ENCODE measurements at places on chromosomes 4 and X. TPM values are rescaled to one million over a fixed set of nuclear protein-coding genes. Genes with fewer than 3 reads are reported as not detected.
A peak's percentile ranks its signal among the peaks of the same experiment; 100 is the strongest.

Gene PARM1
- total RNA-seq = 0.06 TPM

Gene AFM
- not detected for total RNA-seq

Gene SSX1
- not detected for total RNA-seq

Gene NOX1
- not detected for total RNA-seq

Gene HSFX1
- total RNA-seq = 2.1 TPM

Gene TMEM35A
- 8.1 TPM for total RNA-seq

Gene CCDC110
- total RNA-seq = 0.41 TPM

Gene UGT2A1
- not detected for total RNA-seq

Gene ADH1A
- not detected for total RNA-seq

DNA sequence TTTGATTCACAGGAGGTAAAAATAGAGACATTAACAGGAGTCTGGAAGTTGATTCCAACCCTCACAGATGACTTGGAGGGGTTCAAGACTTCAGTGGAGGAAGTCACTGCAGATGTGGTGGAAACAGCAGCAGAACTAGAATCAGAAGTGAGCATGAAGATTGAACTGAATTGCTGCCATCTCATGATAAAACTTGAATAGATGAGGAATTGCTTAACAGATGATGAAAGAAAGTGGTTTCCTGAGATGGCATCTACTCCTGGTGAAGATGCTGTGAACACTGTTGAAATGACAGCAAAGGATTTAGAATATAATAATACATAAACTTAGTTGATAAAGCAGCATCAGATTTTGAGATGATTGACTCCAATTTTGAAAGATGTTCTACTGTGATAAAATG is 76.5 kb downstream of the RELL1 start:
- no peak for DNase-seq

DNA sequence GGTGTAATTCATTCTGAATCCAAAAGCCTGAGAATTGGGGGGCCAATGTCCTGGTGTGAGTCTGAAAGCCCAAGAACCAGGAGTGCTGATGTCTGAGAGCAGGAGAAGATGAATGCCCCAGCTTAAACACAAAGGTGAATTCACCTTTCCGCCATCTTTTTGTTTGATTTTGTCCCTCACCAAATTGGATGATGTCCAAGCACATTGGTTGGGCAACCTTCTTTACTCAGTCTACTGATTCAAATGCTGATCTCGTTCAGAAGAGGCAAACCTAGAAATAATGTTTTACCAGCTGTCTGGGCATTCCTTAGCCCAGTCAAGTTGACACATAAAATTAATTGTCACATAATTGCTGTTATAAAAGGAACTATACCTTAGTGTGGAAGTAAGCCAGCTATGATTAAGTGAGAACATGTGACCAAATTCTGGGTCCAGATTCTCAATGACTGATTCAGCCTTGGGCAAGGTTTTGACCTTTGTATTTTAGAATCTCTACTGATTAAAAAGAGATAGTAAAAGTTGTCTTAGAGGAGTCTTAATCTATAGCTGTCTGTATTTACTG is 34.5 kb upstream of the SLC4A4 start:
- DNase-seq = no peak

DNA sequence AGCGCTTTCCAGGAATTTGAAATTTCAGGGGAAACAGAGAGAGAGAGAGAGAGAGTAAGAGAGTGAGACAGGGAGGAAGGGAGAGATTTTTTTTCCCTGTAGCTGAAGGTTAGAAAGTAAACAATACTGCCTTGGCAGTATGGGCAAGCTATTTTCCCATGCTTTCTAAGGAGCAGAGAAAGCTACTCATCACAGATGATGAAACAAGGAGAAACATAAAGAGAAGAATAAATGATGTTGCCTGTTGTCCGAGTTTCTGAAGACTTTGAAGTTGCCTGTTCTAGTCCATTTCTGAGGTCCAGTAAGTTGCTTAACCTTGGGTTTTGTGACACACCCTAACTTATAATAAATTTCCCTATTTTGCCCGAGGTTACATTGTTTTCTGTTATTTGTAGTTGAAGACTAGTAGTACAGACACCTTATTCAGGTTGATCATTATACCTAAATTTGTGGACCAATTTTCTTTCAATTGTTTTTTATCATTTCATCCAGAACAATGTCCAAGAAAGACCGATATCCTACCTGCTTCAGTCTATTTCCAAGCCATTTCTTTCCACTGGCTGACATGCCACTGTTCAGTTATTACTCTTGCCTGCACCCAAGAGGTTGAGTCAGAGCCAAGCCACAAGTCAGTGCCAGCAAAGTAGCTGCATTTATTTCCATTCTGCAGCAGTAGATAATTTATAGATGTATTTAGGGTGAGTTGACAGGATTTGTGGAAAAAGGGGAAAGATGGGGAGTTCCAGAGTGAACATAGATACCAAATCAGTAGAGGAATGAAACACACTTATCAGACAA is 49.7 kb upstream of the SLC16A2 start:
- no peak for DNase-seq

- no peak for DNase-seq
Measured at GRCh38 chr4:57074744-57075143, 35.4 kb downstream of the IGFBP7 start.

GRCh38 chr4:130043732-130044160 is 947.8 kb downstream of the C4orf33 start:
- DNase-seq = peak; percentile 9

GRCh38 chr4:11281720-11282119 is 147.0 kb downstream of the HS3ST1 start:
- DNase-seq = no peak

- no peak for DNase-seq
Measured at GRCh38 chr4:188778905-188779304, 639.7 kb downstream of the TRIML1 start.

- no peak for DNase-seq
Measured at GRCh38 chr4:156786713-156787112, 184.9 kb downstream of the PDGFC start.

DNA sequence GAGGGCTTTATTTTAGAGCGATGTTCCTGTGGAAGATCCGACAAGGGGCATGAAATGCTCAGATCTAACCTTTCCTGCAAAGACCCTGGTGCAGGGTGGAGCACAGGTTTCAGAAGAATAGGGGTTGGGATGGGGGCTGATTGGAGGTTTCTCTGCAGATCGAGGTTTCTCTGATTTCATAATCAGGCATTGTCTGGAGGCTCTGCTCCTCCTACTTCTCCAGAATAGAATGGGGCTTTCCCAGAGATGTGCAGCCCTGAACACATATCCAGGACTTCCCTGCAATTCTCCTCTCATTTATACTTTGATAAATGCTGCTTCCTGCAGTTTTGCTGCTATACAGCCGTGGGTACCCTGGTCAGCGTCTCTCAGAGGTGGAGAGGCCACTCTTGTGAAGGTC is 397.6 kb upstream of the BOD1L1 start:
- no peak for DNase-seq

DNA sequence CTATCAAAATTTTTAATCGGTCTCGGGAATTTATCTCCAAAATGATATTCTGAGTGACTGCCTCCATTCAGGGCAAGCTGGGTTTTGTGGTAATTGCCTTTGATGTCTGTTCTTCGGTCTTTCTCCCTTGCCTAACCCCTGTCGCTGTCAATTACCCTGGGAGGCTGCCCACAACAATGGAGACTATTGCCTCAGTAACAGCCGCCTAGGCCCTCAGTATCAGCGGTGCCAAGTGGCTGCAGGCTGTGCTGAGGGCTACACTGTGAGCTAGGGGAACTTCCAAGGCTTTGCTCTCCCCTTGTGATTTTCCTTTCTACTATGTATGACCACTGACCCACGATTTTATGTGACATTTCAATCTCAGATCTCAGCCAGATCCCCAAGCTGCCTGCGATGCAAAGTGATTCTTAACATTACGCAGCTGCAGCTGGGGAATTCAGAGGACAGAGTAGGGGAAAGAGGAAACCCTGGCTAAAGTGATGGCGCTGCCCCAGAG is 36.3 kb upstream of the REST start:
- no peak for DNase-seq

DNA sequence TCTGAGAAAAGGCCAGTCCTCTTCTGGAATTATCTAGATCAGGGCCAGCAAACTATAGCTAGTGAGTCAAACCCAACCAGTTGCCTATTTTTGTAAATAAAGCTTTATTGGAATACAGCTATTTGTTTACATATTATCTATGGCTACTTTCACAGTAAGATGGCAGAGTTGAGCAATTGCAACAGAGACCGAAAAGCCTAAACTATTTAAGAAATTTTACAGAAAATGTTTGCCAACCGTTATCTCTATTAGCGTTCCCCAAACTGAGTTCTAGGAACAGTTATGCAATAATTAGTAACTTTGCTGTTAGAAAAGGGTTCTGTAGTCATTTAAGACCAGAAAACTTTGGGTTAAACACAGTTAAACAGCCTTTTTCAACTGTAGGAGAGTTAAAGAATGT is 10.5 kb downstream of the TEX13B start:
- DNase-seq = no peak

- DNase-seq = no peak
Measured at GRCh38 chr4:124032035-124032434, 635.4 kb downstream of the SPRY1 start.

- no peak for DNase-seq
Measured at GRCh38 chrX:149628280-149628679, 3.3 kb downstream of the TMEM185A start.

- DNase-seq = no peak
Measured at GRCh38 chrX:8960957-8961468, 72.9 kb downstream of the FAM9B start.

DNA sequence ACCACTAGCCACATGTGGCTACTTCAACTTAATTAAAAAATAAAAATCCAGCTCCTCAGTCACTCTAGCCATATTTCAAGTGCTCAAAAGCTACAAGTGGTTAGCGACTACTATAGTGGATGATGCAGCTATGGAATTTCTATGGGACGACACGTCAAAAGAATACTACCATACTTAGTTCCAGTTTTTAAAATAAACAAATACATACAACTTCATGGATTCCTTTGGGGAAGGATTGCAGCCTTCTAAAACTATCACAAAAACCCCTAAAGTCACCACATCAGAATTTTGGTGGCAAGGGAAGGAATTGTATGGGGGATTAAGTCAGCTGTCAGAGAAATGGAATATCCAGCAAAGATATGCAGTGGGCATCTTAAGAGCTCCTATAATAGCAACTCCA is 6.5 kb downstream of the ZNF280C start:
- DNase-seq = no peak

GRCh38 chr4:82624819-82625218 is 63.0 kb upstream of the TMEM150C start:
- DNase-seq = no peak

- no peak for DNase-seq
Measured at GRCh38 chr4:169254546-169254983, 16.2 kb downstream of the SH3RF1 start.

GRCh38 chr4:139940600-139940999 is 213.4 kb downstream of the MAML3 start:
- DNase-seq = no peak

GRCh38 chrX:106932960-106933537 is 12.8 kb downstream of the CLDN2 start:
- no peak for DNase-seq

- DNase-seq = no peak
Measured at GRCh38 chr4:111635646-111636045, 509.6 kb upstream of the FAM241A start.

DNA sequence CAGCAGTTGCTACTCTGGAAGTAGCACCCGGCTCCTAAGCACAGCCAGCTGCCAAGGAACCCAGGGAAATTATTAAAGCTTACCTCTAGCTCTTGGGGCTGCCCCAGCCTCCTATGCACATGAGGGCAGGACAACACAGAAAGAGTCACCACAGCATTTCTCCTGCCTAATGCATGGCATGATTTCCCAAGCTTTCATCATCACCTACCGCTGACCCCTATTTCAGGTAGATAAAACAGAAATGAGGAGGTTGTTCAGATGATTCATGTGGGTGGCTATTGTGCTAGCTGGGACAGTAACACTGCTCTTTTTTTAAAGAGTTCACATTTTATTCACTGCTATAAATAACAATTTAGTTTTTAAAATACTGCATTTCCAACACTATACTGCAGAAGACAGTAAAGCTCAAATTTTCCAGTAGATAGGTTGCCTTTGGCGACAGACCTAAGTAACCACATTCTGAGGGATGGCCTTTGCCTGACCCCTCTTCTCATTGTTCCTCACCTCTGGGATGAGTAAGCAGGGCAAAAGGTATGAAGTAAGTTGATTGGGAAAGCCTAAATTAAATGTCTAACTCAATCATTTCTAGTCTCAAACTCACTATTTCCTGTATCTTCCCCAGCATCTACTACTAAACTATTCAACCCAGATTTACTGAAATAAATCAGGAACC is 16.7 kb downstream of the CASK start:
- DNase-seq = no peak

DNA sequence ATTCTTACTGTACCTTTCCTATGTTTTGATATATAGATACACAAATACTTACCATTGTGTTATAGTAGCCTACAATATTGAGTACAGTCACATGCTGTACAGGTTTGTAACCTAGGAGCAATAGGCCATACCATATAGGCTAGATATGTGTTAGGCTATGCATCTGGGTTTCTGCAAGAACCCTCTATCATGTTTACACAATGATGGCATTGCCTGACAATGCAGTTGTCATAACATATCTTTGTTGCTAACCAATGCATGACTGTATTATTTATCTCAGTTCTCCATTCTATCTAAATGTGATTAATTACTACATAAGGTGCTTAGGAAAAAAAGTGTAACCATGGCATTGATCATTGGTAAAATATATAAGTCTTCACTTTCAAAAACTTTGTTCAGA is 10.0 kb upstream of the SPCS3 start:
- no peak for DNase-seq

- DNase-seq = no peak
Measured at GRCh38 chrX:149205937-149206336, 299.2 kb downstream of the IDS start.

GRCh38 chrX:68060506-68061205 is 372.6 kb downstream of the OPHN1 start:
- no peak for DNase-seq

DNA sequence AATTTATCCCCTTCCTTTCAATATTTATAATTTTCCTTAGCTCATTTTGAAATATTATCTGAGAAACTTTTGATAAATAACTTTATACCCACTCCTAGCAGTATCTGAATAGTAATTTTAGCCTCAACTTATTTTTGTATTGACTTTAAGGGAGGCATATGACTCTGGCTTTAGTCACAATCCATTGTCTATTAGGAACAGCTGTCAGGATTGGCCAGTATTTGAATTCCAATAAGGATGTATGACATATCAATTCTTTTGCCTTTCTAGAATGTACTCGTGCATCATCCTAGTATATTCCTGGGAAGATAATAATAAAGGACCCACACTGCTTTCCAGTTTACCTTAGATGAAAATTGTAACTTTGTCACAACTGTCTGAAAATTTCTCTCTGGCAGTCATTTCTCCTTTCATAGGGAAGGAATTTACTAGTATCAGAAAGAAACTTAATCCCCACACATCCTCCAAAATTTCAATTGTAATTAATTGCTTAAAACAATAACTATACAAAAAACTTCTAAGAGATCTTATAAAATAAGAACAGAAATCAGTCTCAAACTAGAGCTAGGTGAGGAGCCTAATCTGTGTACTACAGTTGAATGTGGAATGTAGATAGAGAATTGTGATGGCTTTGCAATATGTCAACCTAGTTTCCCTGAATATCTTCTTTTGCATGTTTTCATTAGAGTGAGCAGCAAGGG is 121.0 kb upstream of the EPHA5 start:
- no peak for DNase-seq

- no peak for DNase-seq
Measured at GRCh38 chr4:100983426-100983825, 363.9 kb downstream of the PPP3CA start.

Data from glomerular endothelial cell (primary cell).